PC-9 (cell line): ENCODE measurements at places on chromosomes 16 and 17. TPM values are rescaled to one million over a fixed set of nuclear protein-coding genes. Genes with fewer than 3 reads are reported as not detected.

GP2 gene
- total RNA-seq = not detected in 2 replicates

CCDC154 gene
- total RNA-seq = 2.4 and 2.8 TPM in 2 replicates

MYH1 gene
- total RNA-seq = not detected in 2 replicates

OR4D1 gene
- not detected in 2 replicates for total RNA-seq

GPR142 gene
- total RNA-seq = not detected in 2 replicates

CCDC40 gene
- 11.0 and 14.2 TPM in 2 replicates for total RNA-seq

RNF112 gene
- 2.0 and 2.3 TPM in 2 replicates for total RNA-seq

GUCY2D gene
- 0.79 TPM in 1 of 2 replicates, not detected in the other for total RNA-seq

ZNF768 gene
- 64.2 and 68.4 TPM in 2 replicates for total RNA-seq

NPIPB2 gene
- total RNA-seq = 37.3 and 43.3 TPM in 2 replicates

EFCAB5 gene
- 1.4 and 1.5 TPM in 2 replicates for total RNA-seq

KRTAP3-3 gene
- total RNA-seq = not detected in 2 replicates

NTN3 gene
- 0.87 and 0.90 TPM in 2 replicates for total RNA-seq

PPP1R27 gene
- total RNA-seq = not detected in 2 replicates

ST6GALNAC2 gene
- 15.5 and 18.7 TPM in 2 replicates for total RNA-seq

WSCD1 gene
- total RNA-seq = not detected in 2 replicates

SSTR5 gene
- total RNA-seq = not detected in 2 replicates

C16orf89 gene
- not detected in 2 replicates for total RNA-seq

TBC1D3K gene
- not detected in 2 replicates for total RNA-seq

PRR35 gene
- 0.35 TPM in 1 of 2 replicates, not detected in the other for total RNA-seq

ZNF785 gene
- total RNA-seq = 30.9 and 39.8 TPM in 2 replicates

MPV17L gene
- 0.11 TPM in 1 of 2 replicates, not detected in the other for total RNA-seq

SMIM22 gene
- total RNA-seq = 134 and 182 TPM in 2 replicates

CCDC200 gene
- not detected in 2 replicates for total RNA-seq

TP53TG3C gene
- total RNA-seq = not detected in 2 replicates

KRTAP16-1 gene
- not detected in 2 replicates for total RNA-seq

PARD6A gene
- 4.4 and 8.1 TPM in 2 replicates for total RNA-seq

ZNF598 gene
- 68.4 and 72.5 TPM in 2 replicates for total RNA-seq

SDR42E2 gene
- total RNA-seq = not detected in 2 replicates

GDPD3 gene
- total RNA-seq = 27.5 and 32.1 TPM in 2 replicates
